ENCODE measurements at places on chromosomes 3 and 15. TPM values are rescaled to one million over a fixed set of nuclear protein-coding genes. Genes with fewer than 3 reads are reported as not detected.

CNTN4 gene
- total RNA-seq = 56.6 TPM

LRRIQ4 gene
- not detected for total RNA-seq

RFX7 gene
- 16.0 TPM for total RNA-seq

ARNT2 gene
- 9.7 TPM for total RNA-seq

ANO10 gene
- 33.3 TPM for total RNA-seq

Data from urinary bladder (tissue), 4 donors.